Renal cortex interstitium (tissue), 15 donors: ENCODE measurements at places on chromosomes 4 and X. TPM values are rescaled to one million over a fixed set of nuclear protein-coding genes. Genes with fewer than 3 reads are reported as not detected.

DNA sequence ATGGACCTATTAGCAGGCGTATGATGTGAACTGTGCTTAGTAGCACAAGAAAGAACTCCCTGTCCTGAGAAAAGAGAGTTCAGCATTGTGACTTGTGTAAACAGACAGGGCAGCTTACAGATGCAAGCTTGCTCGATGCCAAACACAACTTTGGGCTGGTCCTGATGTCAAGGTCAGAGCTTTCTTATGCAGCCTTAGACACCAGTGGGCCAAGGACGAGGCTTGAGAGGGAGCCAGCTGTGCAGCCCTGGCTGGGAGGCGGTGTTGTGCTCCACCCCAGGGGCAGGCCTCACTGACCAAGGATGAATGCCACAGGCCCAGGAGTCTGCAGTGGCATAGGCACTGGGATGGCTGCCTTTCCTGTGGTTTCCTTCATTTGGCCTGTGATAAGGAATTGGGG is 35.4 kb downstream of the JADE1 start:
- no peak for DNase-seq

- DNase-seq, result no peak
These were observed 44.5 kb upstream of the WDR1 start for GRCh38 chr4:10161146-10161545.

DNA sequence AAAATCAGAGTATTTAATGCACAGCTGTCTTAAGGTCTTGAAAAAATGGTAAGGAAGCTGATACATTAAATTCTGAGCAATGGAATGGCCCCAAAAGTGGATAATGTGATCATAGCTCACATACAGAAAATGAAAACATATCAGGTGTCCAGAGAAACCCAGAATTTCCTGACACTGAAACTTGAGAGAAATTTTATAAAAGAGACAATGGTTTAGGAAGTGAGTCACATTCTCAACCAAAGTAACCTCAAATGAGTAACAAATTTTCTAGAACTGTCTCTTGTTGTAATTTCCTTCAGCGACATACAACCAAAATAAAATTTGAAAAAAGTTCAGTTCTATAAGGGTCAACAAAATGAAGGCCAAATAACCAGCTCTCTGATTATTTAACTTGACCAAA is 37.4 kb upstream of the PACRGL start:
- DNase-seq, result no peak

DNA sequence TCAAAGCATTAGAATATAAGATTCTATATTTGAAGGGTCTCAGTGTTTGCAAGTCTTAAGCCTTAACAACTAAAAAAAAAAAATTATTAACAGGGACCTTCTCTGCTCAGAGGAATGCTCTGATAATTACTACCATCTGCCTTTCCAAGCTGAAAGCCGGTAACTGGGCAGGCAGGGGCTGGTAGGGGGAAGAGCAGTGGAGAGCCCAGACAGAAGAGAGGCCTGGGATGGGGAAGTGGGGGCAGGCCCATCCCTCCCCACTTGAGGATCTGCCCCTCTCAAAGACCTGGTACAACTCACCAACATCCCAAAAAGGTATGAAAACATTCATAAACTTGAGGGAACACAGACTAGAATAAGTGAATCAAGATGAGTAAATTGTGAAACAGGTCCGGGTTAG is 113.9 kb downstream of the QDPR start:
- no peak for DNase-seq

GRCh38 chrX:12878536-12878935 is 11.7 kb downstream of the TLR7 start:
- DNase-seq, result no peak

The TBC1D8B gene
- 5.1 TPM for polyA plus RNA-seq

GRCh38 chrX:38816155-38816554 is 14.9 kb downstream of the MID1IP1 start:
- no peak for DNase-seq

DNA sequence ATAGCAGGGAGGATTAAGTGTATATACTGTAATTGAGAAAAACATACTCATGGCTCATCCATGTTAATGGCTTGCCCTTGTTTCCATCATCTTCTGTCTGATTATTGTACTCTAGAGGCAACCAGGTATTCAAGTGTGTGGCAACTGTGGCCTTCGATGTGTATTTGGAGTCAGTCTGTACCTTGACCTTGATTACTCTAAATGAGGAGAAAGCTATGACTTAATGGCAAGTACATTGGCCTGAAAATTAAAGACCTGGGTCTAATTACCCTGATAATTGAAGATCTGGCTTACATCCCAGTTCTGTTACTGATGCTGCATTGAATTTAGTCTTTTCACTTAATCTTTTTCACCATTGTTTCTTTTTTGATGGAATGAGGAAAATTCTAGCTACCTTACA is 409.2 kb downstream of the CCSER1 start:
- DNase-seq, result no peak

GRCh38 chr4:73631565-73632226 is 11.5 kb upstream of the RASSF6 start:
- no peak for DNase-seq

DNA sequence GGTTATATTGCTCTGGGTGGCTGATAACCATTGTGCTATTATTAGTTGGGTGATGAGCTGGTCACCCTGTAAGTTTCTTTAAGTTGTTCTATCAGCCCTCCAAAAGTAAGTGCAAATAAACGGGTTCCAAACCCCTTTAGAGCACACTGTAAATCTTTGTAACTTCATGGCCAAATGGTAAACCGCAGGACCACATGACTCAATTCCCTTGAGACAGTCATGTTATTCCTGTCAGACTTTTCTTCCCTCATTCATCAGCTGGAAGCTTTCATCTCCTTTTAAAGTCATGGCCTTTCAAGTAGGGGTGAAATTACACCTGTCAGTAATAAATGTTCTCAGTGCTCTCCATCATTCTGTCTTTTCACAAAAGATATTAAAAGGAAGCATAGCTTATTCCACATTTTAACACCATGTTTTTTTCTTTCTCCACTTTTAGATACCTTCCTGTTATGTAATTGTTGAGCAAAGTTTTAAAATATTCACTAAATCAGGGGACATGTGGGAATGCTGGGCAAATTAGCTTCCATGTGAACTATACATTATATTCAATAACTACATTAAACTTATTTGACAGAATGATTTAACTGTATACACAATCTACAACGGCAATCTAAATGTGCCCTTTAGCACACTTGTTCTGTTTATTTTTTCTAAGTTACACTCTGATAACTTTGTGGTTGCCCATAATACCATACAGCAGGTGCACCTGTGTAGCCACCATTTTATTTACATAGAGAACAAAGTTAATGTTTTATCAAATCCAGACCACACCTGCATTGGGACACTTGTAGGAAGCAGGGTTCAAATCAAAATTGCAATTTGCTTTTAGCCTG is 275.5 kb downstream of the CFAP299 start:
- DNase-seq, result no peak

DNA sequence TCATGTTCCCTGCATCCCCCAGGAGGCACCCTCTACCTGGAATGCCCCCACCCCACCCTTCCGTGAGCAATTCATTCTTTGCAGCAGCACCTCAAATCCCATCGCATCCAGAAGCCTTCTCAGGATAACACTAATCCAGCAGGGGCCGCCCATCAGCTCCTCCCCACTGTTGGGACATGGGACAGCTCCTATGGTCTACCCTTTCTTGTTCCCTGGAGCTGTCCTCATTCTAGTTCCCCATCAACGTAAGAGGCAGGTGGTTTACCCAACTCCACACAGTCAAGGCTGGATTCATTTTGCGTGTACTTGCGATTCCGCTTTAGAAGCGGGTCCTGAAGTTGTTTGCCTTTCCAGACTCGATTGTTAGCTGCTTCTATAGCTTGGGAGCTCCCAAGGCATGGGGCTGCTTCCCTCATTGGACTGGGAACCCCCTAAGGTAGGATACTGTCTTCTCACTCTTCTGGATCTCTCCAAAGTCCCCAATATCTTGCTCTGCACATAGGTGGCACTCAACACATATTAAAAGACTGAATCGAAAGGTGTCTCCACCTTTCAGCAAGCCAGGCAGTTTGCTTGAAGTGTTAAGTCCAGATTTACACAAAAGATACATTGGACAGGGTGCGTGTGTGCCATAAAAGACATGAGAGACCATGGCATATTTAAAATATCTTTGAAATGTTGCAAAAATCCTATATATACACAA is 942 bp upstream of the APLN start:
- DNase-seq, result no peak

- no peak for DNase-seq
These were observed 383.8 kb downstream of the GRXCR1 start for GRCh38 chr4:43276321-43276720.

The HSFX1 gene
- polyA plus RNA-seq, result 2.6 TPM

DNA sequence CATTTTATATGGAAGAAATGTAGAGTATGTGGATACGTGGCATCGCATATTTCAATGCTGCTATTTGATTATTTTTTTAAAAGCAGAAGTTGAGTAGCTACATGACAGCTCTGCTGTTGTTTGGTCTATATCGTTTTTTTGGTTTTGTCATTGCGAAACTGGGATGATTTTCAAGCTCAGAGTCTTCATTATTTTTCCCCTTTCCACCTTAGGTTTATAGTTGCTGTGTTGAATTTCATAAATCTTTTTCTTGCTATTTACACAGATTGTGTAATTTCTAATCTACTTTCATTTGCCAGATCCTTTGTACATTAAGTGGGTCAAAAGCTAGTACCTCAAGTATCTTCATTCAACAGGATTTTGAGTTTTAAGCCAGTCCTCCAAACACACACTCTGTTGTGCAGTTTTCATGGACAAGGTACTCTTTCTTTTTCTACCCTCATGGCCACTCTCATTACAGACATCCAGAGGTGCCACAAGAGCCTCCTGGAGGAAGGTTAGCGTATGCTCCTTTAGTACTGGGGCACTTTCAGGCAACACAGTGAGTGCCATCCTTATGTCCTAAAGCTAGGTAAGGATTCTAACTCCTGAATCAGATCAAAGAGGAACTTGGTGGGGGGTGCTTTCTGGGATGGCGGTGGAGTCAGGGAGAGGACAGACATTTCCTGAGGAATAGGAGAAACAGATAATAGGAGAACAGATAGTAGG is 123.2 kb downstream of the FHIP1A start:
- DNase-seq, result no peak

DNA sequence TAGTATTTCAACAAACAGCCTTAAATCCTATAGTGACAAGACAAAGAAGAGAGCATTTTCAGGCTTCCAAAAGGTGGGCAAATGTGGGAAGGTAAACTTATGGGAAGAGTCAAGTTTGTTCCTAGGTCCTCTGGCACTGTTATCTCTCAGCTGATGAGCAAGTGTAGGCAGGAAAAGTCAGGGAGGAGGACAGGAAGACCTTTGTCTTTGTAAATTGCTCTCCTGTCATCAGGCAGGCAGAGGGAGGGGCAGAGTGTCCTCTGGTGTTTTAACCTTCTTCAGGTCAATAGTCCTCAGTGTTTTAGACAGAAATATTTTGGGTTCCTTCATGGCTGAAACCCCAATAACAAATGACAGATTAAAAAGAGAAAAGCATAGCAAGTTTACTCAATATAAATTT is 13.5 kb upstream of the GEMIN8 start:
- DNase-seq, result no peak

The NDST3 gene
- polyA plus RNA-seq, result 5.2 TPM

The IQCM gene
- polyA plus RNA-seq, result not detected

- DNase-seq, result no peak
These were observed 51.0 kb downstream of the AGA start for GRCh38 chr4:177391287-177391686.

The H2BW2 gene
- 0.98 TPM for polyA plus RNA-seq

DNA sequence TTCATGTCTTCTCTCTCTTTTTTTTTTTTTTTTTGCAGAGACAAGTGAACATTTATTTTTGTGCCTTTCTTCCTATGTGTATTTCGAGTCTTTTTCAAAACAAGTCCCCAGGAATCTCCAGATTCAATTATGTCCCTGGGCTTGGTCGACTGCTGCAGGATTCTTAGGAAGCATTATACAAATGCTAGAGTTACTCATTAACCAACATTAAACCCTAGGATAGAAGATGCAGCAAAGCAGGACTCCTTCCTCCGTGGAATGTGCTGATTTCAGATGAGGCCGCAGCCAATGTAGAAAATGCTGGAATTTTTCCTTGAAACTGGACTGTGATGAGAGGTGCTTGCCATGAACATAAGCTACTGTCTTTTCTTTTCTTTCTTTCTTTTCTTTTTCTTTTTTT is 3.4 kb downstream of the ZNF81 start:
- no peak for DNase-seq

- DNase-seq, result no peak
These were observed 274.5 kb upstream of the NOCT start for GRCh38 chr4:138740816-138741745.
